ENCODE measurements at places on chromosomes 6 and 20. TPM values are rescaled to one million over a fixed set of nuclear protein-coding genes. Genes with fewer than 3 reads are reported as not detected.

GRCh38 chr6:139701695-139702094, 327.2 kb upstream of the CITED2 start:
- H3K27me3 ChIP-seq = no peaks in the 10 kb centered on the region
- H3K4me3 ChIP-seq = no peak overlapping the region
- DNase-seq = no peak
- no peaks in the 10 kb centered on the region for H3K36me3 ChIP-seq
- H3K27ac ChIP-seq = no peak overlapping the region
- H3K4me1 ChIP-seq = no peaks in the 10 kb centered on the region

PPP1R14C gene
- not detected for total RNA-seq

GRCh38 chr6:29107758-29108157, at the start of gene OR2J3:
TSS of gene OR2J3 (plus strand) at chr6:29108058. CDS start at chr6:29111891, 3,833 bp downstream.
- no peaks in the 10 kb centered on the region for H3K36me3 ChIP-seq
- no peak within 1 kb of the TSS for H3K27ac ChIP-seq

- H3K4me1 ChIP-seq = no peaks in the 10 kb centered on the region
- no peaks in the 10 kb centered on the region for H3K27me3 ChIP-seq
- DNase-seq = no peak
- H3K36me3 ChIP-seq = no peaks in the 10 kb centered on the region
- no peak overlapping the region for H3K27ac ChIP-seq
Observed at GRCh38 chr6:48027704-48028435, 83.1 kb downstream of the PTCHD4 start.

GRCh38 chr6:42702200-42702599, 20.2 kb downstream of the PRPH2 start:
- no peaks in the 10 kb centered on the region for H3K27me3 ChIP-seq
- H3K4me1 ChIP-seq = peaks cover 5% of the 10 kb centered on the region
- peaks cover 4% of the 10 kb centered on the region for H3K36me3 ChIP-seq

- H3K36me3 ChIP-seq = no peaks in the 10 kb centered on the region
- no peak overlapping the region for H3K27ac ChIP-seq
- H3K4me1 ChIP-seq = no peaks in the 10 kb centered on the region
- no peak overlapping the region for H3K4me3 ChIP-seq
- DNase-seq = no peak
- H3K27me3 ChIP-seq = no peaks in the 10 kb centered on the region
Observed at GRCh38 chr6:30019819-30020218, 41.2 kb upstream of the POLR1H start.

- no peaks in the 10 kb centered on the region for H3K4me1 ChIP-seq
- no peak for DNase-seq
- peaks cover 43% of the 10 kb centered on the region for H3K36me3 ChIP-seq
- no peak overlapping the region for H3K4me3 ChIP-seq
Observed at GRCh38 chr20:36613974-36614373, 8.4 kb downstream of the RAB5IF start.

DNA sequence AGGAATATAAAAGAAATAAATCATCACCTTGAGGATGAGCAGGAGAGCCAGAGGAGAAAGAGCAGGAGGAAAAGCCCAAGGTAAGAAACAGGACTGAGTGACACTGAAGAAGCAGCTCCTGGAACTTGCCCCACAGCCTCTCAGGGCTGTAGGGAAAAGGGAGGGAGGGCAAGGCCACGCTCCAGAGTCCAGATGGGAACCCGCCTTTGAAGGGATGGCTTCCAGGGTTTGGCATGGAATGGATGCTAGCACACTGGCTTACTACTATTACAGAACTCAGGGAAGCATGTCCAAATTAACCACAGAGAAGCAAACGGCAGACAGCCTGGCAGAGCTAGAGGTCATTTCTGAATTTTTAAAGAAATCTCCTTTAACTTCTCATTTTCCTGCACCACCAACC, 26.8 kb downstream of the RALGAPA2 start:
- H3K36me3 ChIP-seq = no peaks in the 10 kb centered on the region
- no peak for DNase-seq
- no peaks in the 10 kb centered on the region for H3K27me3 ChIP-seq
- no peak overlapping the region for H3K4me3 ChIP-seq

DNA sequence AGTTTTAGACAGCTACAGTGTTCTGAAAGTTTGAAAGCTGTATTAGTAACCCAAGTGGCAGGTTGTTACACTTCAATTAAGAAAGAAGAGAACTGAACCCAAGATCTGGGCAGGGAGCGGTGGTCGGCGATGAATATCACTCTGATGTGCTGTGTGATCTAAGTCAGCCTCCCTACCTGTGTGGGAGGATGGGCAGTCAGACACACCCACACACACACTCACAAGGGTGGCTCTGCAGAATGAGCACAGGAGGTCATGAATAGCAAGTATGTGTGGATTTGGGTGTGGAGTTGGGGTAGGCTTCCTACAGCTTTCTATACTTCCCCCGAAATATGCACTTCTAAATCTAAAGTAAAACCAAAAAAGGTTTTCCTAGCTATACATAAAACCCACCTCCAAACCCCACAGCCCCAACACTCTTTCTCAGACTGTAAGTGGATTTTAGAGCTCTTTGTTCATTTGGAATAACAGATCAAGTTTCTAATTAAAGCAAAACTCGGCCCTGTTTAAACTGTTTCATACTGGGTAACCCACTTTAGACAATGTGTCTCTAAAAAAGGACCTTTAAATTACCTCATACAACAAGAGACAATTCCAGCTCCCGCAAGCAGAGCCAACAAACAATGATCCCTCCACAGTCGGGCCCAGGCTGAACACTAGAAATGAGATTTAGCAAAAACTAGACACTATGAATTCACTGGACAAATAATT, 19.4 kb downstream of the TNFRSF21 start:
- no peaks in the 10 kb centered on the region for H3K27me3 ChIP-seq
- H3K4me3 ChIP-seq = no peak overlapping the region
- no peak overlapping the region for H3K27ac ChIP-seq
- H3K36me3 ChIP-seq = peaks cover 3% of the 10 kb centered on the region
- peaks cover 4% of the 10 kb centered on the region for H3K4me1 ChIP-seq

TXNDC5 gene
- 418 TPM for total RNA-seq

UBE3D gene
- total RNA-seq = 6.3 TPM

ZNF512B gene
- total RNA-seq = 6.5 TPM

GRCh38 chr6:119481976-119482375, 132.4 kb upstream of the MAN1A1 start:
- H3K27me3 ChIP-seq = no peaks in the 10 kb centered on the region
- H3K4me3 ChIP-seq = no peak overlapping the region
- H3K36me3 ChIP-seq = no peaks in the 10 kb centered on the region
- H3K4me1 ChIP-seq = no peaks in the 10 kb centered on the region
- DNase-seq = no peak

ESR1 gene
- not detected for total RNA-seq

GRCh38 chr6:147990159-147990558, 352.5 kb upstream of the SASH1 start:
- H3K27me3 ChIP-seq = no peaks in the 10 kb centered on the region
- DNase-seq = no peak
- no peak overlapping the region for H3K27ac ChIP-seq
- no peaks in the 10 kb centered on the region for H3K36me3 ChIP-seq
- no peak overlapping the region for H3K4me3 ChIP-seq

DNA sequence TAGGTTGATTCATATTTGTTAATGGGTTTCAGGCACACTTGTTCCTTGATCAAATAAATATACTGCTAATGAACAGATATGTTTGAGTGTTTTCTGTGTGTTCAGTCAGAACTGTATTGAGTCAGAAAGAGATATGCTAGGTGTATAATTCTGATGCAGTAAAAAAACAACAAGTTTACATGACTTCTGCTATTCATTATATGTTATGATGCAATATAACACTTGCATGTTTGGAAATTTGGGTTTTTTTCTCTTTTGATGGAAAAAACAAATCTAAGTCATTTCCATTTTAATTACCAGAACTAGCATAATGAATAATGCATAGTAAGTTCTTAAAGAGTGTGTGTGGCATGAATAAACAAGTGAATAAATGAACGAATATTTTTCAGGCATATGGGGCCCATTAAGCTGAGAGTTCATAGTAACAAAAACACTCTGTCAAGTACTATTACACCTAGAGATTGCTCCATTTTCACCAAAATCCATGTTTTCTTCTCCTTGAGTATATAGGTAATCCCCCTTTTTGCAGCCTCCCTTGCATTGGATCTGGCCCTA, 208.3 kb upstream of the NT5E start:
- no peaks in the 10 kb centered on the region for H3K27me3 ChIP-seq
- H3K4me1 ChIP-seq = no peaks in the 10 kb centered on the region
- H3K36me3 ChIP-seq = no peaks in the 10 kb centered on the region
- H3K4me3 ChIP-seq = no peak overlapping the region

- H3K4me1 ChIP-seq = no peaks in the 10 kb centered on the region
- H3K27ac ChIP-seq = no peak overlapping the region
- no peaks in the 10 kb centered on the region for H3K36me3 ChIP-seq
Observed at GRCh38 chr20:13261460-13262301, 40.6 kb downstream of the ISM1 start.

DNA sequence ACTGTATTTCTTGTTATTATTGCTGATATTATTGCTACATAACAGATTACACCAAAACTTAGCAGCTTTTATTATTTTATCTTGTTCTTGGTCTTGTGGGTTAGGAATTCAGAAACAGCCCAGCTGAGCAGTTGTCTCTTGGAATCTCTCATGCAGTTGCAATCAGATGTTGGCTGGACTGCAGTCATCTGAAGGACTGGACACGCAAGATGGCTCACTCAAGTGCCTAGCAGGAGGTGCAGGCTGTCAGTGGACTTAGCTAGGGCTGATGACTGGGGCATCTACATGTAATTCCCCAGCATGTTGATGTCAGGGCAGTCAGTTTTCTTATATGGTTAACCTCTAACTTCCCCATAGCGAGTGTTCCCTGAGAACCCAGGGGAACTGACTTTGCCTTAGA, 128.6 kb upstream of the PLCB4 start:
- no peaks in the 10 kb centered on the region for H3K36me3 ChIP-seq
- no peaks in the 10 kb centered on the region for H3K4me1 ChIP-seq
- no peak for DNase-seq
- no peak overlapping the region for H3K4me3 ChIP-seq
- no peaks in the 10 kb centered on the region for H3K27me3 ChIP-seq
- H3K27ac ChIP-seq = no peak overlapping the region

DNA sequence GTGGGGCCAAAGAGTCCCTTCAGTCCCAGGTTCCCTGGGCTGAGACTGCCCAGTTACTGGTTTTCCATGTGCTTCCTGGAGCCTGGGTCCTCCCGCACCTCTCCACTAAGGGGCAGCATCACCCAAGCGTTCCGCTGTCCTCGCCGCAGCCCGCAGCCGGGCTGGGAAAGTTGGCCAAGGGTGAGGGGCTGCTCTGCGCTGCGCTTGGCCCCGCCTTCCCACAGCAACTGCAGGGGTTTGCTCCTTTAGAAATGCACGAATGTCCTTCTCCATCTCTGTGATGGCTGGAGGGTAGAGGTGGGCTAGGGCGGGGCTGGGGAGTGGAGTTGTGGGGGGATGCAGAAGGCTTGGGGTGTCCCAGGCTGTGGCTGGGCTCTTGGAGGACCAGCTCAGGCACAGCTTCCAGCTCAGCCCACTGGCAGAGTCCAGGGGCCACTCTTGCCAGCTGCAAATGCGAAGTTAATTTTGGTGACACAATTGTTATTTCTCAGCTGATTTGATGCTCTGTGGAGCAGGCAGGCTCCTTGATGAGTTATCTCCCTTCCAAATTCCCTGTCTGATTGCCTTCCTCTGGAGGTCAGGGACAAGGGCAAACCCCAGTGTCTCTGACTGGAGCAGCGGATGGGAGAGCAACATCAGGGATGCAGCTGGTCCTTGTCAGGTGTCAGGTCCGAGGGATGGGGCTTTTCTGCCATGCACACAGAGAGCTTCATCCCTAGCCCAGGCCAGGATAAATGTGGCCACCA, 63.2 kb downstream of the NOL4L start:
- H3K36me3 ChIP-seq = no peaks in the 10 kb centered on the region
- peaks cover 4% of the 10 kb centered on the region for H3K4me1 ChIP-seq
- H3K27ac ChIP-seq = no peak overlapping the region

DNA sequence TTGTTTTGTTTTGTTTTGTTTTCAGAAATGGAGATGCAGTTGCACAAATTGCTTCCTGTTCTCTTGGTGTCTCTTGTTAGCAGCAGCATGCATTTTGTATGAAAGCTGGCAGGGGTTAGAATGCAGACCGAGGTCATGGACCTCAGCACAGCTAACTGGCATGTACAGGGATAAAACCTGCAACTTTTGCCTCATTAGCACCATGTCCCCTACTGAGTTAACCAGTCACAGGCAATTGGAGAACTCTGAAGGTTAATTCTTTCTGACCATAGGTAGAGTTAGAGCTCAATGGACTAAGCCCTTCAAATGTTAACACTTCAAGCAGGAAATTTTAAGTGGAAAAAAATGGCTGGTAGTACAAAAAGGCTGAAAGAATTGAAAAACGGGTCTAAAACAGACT, 377.1 kb downstream of the ADGRB3 start:
- H3K4me1 ChIP-seq = no peaks in the 10 kb centered on the region
- H3K4me3 ChIP-seq = no peak overlapping the region
- no peak for DNase-seq
- no peaks in the 10 kb centered on the region for H3K27me3 ChIP-seq
- no peaks in the 10 kb centered on the region for H3K36me3 ChIP-seq

VGLL2 gene
- total RNA-seq = not detected

GRCh38 chr6:144075187-144075586, 20.2 kb downstream of the SF3B5 start:
- no peak overlapping the region for H3K4me3 ChIP-seq
- H3K36me3 ChIP-seq = no peaks in the 10 kb centered on the region
- H3K4me1 ChIP-seq = no peaks in the 10 kb centered on the region
- H3K27ac ChIP-seq = no peak overlapping the region

- H3K36me3 ChIP-seq = no peaks in the 10 kb centered on the region
- H3K4me1 ChIP-seq = no peaks in the 10 kb centered on the region
- no peaks in the 10 kb centered on the region for H3K27me3 ChIP-seq
- no peak overlapping the region for H3K4me3 ChIP-seq
- no peak overlapping the region for H3K27ac ChIP-seq
Observed at GRCh38 chr6:84498905-84499304, 265.5 kb downstream of the TBX18 start.
